ENCODE measurements at places on chromosomes 5 and 9.
A peak's percentile ranks its signal among the peaks of the same experiment; 100 is the strongest.

DNA sequence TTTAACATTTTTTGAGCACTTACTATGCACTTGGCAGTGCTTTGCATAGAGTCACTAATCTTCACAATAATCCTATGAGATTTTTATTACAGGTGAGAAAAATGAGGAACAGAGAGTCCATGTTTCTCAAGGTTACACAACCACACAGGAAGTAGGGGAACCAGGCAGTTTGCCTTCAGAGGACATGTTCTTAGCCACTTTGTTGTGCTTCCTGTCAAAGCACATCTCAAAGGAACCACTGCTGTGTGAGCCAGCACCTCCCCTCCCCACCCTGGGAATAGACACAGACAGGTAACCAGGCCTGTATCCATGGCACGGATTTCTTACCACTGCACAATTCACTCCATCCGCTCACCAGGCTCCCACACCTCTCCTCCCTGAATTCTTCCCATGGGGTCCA, 6.3 kb upstream of the DNAJB5 start:
- no peak for DNase-seq

DNA sequence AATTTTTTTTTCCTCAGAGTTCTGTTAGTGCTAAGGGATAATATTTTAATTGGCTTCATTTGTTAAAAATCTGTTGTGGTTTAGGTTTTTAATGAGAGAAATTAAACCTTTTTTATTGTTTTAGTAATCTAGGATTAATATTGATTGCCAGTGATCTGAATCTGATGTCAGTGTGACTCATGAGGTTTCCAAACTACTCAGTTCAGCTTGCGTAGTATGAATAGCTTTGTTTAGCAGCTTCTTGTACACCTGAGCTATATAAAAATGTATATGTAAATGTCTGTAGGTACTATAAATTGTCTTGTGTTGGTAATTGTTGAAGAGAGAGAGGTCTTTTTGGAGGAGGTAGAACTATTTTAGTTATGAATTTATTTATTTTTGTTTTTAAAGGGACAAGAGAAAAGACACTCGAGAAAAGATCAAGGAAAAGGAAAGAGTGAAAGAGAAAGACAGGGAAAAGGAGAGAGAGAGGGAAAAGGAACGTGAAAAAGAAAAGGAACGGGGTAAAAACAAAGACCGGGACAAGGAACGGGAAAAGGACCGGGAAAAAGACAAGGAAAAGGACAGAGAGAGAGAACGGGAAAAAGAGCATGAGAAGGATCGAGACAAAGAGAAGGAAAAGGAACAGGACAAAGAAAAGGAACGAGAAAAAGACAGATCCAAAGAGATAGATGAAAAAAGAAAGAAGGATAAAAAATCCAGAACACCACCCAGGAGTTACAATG, 26.3 kb downstream of the SREK1 start:
- DNase-seq = no peak

- no peak for DNase-seq
Observed at GRCh38 chr9:21817176-21817575, 14.7 kb downstream of the MTAP start.

DNA sequence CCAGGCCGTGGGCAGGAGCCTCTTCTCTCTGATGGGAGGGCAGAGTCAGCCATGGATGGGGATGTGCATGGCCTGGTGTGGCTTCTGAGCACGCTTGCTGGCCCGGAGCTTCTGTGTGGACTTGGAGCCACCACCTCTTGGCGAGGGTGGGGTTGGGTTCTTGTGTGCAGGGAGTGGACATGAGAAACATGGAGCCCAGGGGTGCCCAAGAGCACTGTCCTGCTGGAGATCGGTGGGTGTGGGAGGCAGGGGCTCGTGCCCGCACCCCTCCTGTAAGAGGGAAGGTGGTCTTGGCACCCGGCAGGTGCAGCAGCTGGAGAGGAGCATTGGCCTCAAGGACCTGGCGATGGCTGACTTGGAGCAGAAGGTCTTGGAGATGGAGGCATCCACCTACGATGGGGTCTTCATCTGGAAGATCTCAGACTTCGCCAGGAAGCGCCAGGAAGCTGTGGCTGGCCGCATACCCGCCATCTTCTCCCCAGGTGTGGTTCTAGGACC, 23.8 kb downstream of the FBXW5 start:
- DNase-seq = no peak

GRCh38 chr9:136644343-136644592, 18.4 kb upstream of the EGFL7 start:
- DNase-seq = no peak

GRCh38 chr5:67652201-67652600, 455.6 kb upstream of the CD180 start:
- no peak for DNase-seq

DNA sequence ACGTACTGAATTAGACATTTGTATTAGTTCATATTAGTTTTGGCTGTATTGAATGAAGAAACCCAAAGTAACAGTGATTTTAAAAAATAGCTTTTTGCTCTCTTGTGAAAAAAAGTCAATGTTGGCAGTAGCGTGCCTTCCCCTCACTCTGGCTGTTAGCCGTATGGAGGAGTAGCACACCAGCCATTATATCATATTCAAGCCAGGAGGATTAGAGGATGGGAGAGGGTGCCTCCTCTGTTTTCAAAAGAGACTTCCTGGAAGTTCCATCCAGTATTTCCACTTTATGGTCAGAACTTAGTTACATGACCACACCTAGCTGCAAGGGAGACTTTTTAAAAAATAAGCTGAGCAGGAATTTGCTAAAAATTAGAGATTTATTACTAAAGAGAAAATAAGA, 41.2 kb downstream of the GPR21 start:
- DNase-seq = no peak

DNA sequence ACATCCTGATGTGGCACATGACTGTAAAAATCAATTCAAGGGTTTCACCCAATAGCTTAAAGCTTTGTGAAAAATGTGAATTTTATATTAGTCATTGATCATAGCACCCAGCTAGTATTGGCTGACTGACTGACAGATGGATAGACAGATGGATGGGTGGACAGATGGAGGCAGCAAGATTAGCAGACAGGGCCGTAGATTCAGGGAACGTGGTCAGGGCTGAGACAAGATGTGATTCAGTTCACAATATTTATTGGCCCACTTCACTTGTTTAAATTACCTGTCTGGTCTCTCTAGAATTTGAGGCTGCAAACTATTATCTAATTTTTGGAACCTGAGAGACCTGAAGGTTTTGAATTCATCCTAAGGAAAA, 12.0 kb upstream of the PCSK5 start:
- no peak for DNase-seq

DNA sequence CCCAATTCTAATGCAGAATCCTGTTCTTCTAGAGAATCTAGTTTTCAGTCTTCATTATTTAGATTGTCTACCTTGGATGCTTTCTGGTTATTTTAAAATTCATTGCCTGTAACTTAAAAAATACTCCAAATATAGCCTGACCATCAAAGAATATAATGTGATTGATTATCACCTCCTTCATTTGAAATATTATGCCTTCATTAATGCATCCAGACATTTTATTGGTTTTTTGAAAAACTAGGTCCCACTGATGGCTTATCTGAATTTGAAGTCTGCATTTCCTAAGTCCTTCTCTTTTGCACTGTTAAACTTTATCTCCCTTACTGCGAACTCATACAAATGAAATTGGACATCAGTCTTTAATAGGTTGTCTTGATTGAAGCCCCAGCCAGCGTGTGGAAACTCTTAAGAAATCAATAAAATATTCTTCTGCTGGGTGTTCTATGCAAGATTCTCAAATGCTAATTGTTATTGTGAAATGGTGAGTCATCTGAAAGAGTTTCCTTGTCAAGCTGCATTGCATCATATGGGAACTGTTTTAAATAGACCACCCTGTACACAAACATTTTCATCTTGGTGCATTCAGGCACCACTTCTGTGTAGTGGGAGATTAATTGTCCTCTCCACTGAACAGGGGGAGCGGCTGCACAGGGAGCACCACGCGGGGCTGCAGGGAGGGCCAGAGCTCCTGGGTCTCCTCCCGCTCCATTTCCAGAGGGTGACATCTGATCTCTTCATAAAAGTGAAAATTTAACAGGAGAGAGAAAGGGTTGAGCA, 92.3 kb upstream of the FANCC start:
- DNase-seq = peak; percentile 1

DNA sequence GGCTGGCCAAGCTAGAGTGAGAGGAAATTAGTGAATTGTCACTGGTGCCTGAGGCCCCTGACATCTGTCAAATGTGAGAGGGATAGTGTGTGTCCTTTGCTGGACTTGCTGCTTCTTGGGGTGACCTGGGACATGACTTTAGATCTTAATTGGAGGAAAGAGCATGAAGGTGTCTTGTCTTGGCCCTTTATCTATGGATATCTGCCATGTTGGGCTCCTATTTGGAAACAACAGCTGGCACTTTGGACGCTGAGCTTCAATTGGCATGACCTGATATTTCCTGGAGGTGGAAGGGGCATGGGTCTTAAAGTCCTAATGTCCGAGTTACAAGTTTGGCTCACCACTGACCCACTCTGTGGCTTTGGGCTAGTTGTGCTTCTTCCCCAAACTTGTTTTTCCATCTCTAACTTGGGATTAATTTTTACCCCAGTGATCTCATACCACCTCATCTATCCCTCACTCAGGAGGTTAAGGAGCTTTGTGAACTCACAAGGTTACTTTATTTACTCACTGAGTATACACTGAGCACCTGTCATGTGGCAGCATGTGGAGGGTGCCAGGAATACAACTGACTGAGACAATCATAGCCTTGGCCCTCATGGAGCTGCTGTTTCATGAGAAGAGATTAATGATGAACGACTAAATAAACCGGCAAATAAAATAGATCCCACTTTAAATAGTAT, 30.1 kb upstream of the CXCL14 start:
- DNase-seq = no peak

GRCh38 chr5:39726467-39726866, 301.7 kb upstream of the DAB2 start:
- DNase-seq = no peak

- DNase-seq = no peak
Observed at GRCh38 chr9:29211003-29211579, 1637.8 kb upstream of the C9orf72 start.

- DNase-seq = no peak
Observed at GRCh38 chr9:37449862-37450632, 15.2 kb downstream of the ZBTB5 start.

DNA sequence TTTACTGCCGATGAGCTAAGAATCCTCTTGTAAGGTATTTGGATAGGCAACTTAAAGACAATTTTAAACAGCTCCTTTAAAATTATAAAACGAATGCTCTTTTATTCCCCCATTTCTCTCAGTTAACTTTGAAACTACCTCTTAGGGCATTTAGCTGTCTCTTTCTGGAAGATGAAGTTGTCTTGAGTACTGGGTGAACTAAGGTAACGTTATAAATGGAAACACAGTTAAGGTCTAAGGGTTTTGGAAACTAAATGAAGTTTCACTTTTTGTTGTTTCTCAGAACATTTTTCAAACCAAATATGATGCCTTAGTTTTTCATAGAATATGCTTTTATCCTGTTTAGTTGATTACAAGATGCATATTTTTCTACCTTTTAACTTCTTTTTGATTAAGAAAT, 6.8 kb downstream of the UBE2R2 start:
- DNase-seq = no peak

- no peak for DNase-seq
Observed at GRCh38 chr5:80623999-80624398, 30.5 kb upstream of the MSH3 start.

All from amniotic stem cell (primary cell).